ENCODE measurements at places on chromosomes 11 and 22.

DNA sequence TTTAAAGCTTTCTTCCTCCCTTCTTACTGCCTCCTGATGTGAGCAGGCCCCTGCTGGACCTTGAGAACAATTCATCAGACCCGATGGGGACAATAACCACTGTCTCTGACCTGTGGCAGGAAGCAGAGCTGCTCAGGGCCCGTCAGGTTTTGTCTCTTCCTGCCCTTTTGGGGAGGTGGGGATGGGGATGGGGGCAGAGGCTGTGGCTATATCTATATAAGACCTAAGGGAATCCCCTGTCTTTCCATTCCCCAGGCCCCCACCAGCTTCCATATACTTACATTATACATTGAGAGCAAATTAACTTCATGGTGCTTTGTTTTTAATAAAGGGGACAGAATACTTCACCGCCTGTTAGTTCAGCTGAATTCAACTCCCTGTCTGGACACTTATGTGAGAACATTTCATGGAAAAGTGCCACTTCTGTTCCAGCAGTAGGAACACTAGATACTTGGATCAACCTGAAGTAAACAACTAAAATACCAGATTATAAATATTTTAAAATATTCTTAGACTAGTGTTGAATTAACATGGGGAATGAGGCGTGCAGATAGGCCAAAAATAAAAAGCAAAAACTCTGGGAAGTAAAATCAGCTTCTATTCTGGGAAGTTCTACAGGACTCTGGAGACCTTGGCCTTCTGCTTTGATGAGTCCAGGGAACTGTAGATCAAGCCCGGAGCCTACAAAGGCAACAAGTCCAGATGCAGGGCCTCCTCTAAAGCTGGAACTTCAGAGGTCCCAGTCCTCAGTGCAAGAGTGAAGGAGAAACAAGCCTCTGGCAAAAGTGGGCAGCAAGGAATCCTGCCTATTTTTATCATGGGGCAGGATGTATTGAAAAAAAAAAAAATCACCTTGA, 11.1 kb downstream of the ZP1 start:
- no peak for DNase-seq

- no peak for DNase-seq
Observed at GRCh38 chr11:100863080-100863581, 176.0 kb downstream of the ARHGAP42 start.

DNA sequence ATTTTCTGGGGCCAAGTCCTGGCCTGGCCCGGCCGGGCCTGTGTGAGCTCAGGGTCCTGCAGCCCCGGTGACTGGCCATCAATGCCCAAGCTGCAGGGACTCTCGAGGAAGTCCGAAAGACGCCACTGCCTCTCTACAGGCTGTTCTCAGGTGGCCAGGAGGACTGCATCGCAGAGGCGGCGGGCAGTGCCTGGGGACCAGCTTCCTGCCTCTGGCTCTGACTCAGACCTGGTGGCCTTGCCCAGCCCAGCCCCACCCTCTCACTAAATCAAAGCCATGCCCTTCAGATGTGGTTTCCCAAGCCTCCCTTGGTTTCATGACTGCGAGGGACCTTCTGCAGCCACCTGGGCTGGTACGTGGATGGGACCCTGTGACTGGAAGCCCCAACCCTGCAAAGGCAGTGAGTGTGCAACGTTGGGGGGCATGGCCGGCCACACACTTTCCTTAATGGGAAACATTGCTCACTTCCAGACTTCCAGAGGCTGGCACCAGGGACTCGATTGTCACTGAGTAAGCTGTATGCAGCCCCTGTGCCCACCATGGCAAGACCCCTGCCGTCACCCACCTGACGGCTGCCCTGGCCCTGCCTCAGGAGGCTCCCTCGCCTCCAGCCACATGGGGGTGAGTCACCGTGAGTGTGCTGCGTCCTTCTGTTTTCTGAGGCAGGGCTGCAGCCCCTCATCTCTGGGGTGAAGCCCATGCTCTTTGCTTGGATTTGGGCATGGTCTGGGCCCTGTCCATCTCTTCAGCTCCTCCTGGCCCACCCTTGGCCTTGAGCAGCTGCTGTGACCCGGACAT, 6.0 kb upstream of the FGF3 start:
- no peak for DNase-seq

- DNase-seq = no peak
Observed at GRCh38 chr11:40417627-40418026, 1041.8 kb downstream of the LRRC4C start.

GRCh38 chr11:43521471-43521870, 159.1 kb upstream of the HSD17B12 start:
- no peak for DNase-seq

- DNase-seq = no peak
Observed at GRCh38 chr11:112732031-112732430, 229.2 kb upstream of the NCAM1 start.

- no peak for DNase-seq
Observed at GRCh38 chr11:14418801-14419417, 59.9 kb upstream of the RRAS2 start.

DNA sequence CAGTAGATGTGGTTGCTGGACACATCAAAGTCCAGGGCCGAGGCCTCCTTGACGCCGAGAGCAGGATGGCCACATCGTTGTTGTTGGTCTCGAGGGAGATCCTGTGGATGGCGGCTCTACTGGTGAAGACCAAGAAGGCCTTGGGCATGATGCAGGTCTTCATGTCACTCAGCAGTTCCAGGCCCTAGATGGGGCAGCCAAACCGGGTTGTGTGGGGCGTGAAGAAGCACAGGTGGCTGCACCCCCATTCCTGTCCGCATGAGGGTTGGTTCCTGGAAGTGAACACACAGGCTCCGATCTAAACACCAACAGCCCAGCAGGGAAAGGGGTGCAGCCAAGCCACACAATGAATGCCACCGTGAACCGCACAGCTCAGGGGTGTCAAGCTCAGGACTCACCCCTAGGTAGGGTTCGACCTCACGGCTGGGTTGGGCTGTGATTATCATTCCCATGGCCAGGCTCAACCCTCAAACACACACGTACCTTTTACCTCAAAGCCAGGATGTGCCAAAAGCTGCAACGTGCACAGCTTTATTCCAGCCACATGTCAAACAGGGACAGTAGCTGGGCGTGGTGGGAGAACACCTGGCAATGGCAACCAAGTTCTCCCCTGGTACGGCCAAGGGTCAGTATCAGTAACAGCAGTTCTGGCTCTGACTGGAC, 132.3 kb downstream of the CRYBB2 start:
- DNase-seq = no peak

- no peak for DNase-seq
Observed at GRCh38 chr11:26229981-26230380, 101.9 kb upstream of the ANO3 start.

DNA sequence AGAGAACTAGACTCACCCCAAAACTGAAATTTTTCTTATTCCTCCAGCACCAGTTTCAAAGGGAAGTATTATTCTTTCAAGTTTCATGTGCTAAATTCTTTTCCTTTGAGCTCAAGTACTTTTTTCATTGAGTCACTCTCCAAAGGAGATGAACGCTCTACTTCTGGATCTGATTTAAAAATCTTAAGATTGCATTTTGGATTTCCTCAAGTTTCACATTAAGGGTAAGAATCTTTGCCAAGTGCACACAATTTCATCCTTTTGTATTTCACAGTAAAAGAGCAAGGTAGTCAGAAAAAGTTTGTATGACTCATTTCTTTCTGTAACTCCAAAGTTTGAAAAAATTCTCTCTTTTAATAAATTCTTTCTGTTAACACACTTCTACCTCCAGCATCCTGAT, 435.5 kb downstream of the RAB38 start:
- no peak for DNase-seq

DNA sequence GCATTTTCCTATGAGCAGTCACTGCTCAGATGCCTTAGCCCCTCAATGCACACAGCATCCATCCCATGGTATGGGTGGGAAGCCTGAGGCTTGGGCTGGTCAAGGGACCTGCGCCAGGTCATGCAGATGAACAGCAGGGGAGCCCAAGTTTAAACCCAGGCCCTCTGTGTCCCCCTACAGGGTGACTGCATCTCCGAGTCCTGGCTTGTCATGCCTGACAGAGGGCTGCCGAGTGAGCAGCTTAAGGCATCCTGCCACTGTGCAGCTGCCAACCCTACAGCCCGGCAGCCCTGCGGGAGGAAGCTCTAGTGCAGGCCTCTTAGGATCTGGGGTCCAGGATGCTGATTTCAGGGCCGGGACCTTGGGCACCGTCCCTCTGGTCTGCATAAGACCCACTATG, 10.0 kb downstream of the IL2RB start:
- DNase-seq = no peak

DNA sequence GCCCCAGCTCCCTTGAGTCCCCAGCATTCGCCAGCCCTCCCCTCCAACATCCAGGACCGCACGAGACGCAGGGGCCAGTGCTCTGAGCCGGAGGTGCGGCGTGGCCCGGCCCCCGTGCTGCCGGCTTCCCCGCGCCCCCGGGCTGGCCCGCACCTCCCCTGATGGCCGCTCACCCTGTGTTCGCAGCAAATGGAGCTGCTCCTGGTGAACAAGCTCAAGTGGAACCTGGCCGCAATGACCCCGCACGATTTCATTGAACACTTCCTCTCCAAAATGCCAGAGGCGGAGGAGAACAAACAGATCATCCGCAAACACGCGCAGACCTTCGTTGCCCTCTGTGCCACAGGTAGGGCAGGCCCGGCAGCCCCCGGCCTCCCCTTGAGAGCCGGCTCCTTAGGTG, 2.7 kb downstream of the CCND1 start:
- DNase-seq = no peak

GRCh38 chr22:33605221-33605620, 315.1 kb downstream of the LARGE1 start:
- DNase-seq = no peak

DNA sequence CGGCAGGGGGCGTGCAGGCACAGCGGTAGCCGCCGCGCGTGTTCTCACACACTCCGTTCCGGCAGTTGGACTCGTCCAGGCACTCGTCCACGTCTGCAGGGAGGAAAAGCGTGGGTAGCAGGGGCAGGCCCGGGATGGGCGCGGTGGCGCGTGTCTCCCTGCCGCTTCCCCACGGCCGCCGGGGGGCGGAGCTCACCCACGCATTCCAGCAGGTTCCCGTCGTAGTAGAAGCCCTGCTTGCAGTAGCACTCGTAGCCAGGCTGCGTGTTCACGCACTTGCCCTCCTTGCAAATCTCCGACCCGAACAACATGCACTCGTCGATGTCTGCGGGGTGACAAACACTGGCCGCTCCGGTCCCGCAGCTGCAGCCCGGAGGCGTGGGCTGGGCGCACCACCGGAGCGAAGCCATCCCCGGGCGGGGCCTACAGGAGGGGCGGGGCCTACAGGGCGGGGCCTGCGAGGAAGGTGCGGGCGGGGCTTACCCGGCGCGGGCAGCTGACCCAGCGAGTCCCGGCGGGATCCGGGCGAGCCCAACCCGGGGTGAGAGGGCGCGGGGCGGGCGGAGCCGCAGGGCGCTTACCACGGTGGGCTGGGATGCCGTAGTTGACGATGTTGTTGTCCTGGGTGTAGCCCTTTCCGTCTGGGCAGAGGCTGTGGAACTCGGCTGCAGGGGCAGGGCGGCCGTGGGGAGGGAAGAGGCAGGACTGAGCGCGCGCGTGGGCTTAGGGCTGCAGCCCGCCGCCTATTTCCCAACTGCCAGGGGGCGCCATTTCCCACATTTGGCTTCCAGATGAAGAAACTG, 15.6 kb downstream of the SCYL1 start:
- no peak for DNase-seq

- no peak for DNase-seq
Observed at GRCh38 chr22:36331912-36332622, 55.7 kb downstream of the MYH9 start.

GRCh38 chr11:32972781-32973180, 42.9 kb upstream of the DEPDC7 start:
- DNase-seq = no peak

DNA sequence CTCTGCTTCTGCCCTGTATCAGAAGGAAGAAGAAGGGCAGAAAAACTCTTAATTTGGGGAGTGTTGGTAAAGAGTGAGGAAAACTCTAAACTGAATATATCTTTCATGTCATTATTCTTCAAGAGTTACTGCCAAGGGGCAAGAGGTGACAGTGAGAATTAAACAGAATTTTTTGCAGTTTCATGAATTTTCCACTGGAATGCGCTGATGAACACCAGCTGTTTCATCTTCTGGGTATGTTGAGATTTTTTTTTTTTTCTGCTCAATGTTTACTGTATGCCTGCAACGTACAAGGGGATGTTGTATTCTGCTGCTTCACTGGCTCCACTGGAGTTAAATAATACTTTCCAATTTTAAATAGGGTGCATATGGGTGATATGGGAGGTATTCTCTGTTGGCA, 117.8 kb downstream of the FAM76B start:
- DNase-seq = peak; percentile 73

DNA sequence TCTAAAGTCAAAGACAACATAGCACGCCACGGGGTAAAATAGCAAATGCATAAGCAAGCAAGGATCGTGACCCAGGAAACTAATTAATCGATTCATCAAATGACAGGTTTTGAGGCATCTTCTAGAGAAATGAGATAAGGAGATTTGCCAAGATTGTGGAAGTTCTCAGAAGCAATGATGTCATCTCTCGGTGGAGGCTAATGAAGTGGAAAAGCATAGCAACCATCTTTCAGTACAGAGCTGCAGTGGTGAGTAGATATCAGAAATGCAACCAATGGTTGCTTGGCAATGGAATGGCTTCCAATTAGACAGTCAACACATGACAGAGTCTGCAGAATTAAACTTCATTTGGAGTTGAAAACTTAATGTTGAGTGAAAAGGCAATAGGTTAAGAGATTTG, 116.0 kb downstream of the KIRREL3 start:
- DNase-seq = no peak

DNA sequence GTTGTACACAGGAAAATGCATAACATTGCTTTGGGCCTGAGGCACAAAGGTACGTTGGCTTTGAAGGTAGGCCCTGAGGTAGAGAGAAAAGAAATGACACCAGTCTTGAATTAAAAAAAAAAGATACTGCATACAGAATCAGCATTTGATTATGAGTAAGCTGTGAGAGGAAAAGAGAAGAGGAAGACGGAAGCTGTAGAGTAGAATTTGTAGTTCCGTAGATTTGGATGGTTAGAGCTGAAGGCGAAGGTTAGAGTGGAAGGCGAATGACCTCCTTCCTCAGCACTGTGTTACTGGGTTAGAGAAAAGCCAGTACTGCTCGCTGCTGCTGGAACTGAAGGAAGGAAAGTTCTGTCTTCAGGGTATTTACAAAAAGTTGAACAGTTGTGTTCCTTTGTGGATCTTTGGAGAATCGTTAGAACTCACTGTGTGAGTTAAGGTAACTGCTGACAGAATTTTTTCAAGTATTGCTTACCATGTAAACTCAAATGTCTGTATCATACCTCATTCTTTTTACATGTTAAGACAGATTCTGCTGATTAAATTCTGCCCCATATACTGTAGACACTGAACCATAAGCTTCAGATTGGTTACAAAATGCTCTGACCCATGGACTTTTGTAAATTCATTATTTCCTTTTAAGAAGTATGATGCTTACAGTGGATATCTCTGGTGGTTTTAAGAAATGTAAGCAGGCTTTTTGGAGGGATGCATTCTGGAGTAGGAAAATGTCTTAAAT, 50.2 kb downstream of the MCAM start:
- DNase-seq = no peak
